ENCODE measurements at places on chromosomes 4 and X.

GRCh38 chrX:30580641-30581040 lies 3.1 kb upstream of the TASL start:
- no peak for DNase-seq

DNA sequence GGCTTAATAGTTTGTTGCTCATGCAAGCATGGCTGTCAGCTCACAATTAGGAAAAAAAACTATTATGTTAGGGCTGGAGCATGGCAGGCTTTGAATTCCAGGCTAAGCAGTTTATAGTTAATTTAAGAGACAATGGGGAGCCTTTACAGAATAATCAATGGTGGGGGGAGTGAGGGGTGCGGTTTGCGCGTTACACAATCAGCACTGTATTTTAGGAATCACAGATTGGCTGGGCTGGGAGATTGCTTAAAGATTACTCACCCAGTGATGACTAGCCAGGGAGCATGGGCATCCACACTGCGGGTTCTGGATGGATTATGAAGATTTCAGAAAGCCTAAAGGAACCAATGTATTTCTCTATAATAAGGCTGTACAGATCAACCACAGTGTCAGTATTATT lies 186.6 kb downstream of the SOX3 start:
- no peak for DNase-seq

DNA sequence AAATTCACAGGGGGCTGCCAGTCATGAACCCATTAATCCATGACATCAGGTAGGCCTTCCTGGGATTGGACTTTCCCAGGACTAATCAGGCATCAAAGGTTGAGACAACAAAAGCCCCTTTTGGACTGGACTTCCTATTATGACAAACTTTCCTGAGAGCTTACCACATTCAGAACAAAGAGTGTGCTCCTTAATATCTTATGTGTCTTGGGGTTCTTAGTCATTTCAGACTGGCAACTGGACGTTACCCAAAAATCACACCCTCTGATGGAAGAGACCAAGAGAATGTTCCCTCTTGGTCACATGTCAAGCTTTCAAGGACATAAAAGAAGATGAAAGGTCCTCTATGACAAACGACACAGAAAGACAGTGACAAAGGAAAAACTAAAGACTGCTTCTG lies 31.6 kb upstream of the PPP1R2C start:
- no peak for DNase-seq

GRCh38 chr4:24141836-24142235 lies 252.0 kb upstream of the PPARGC1A start:
- DNase-seq, result no peak

DNA sequence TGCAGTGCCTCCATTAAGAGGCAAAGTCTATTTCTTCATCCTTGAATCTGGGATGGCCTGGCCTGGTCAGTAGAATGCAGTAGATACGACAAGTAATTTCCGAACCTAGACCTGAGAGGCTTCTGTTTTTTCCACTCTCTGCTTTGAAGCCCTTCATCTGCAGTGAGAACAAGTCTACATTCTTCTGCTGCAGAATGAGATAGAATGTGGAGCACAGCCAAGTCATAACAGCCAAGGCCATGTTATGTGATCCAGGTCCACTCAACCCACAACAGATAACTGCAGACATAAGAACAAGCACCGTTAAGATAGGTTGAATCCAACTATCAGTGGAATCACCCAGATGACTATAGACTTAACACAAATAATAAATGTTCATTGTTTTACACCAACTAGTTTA lies 1297.7 kb downstream of the C4orf33 start:
- no peak for DNase-seq

- DNase-seq, result no peak
These were observed 67.5 kb downstream of the TBL1X start for GRCh38 chrX:9532349-9532748.

DNA sequence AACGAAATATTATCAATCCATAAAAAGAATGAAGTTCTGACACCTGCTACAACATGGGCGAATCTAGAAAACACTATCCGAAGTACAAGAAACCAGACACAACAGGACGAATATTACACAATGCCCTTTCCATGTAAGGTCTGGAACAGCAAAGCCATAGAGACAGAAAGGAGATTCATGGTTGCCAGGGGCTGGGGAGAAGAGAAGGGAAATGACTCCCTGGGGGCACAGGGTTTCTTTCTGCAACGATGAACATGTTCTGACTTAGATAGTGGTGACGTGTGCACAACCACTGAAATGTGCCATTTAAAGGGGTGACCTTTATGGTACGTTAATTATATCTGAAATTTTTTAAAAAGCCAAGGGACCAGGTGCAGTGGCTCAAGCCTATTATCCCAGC lies 28.3 kb downstream of the GPR143 start:
- DNase-seq, result no peak

DNA sequence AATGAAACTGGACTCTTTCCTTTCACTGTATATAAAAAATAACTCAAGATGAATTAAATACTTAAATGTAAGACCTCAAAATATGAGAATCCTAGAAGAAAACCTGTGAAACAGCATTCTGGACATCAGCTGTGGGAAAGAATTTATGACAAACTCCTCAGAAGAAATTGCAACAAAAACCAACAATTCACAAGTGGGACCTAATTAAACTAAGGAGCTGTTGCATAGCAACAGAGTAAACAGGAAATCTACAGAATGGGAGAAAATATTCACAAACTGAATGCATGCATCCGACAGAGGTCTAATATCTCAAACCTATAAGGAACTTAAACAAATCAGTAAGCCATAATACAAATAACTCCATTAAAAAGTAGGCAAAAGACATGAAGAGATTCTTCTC lies 851.7 kb upstream of the PCDH10 start:
- no peak for DNase-seq

GRCh38 chr4:4269331-4269731 lies 20.6 kb downstream of the LYAR start:
- DNase-seq, result no peak

DNA sequence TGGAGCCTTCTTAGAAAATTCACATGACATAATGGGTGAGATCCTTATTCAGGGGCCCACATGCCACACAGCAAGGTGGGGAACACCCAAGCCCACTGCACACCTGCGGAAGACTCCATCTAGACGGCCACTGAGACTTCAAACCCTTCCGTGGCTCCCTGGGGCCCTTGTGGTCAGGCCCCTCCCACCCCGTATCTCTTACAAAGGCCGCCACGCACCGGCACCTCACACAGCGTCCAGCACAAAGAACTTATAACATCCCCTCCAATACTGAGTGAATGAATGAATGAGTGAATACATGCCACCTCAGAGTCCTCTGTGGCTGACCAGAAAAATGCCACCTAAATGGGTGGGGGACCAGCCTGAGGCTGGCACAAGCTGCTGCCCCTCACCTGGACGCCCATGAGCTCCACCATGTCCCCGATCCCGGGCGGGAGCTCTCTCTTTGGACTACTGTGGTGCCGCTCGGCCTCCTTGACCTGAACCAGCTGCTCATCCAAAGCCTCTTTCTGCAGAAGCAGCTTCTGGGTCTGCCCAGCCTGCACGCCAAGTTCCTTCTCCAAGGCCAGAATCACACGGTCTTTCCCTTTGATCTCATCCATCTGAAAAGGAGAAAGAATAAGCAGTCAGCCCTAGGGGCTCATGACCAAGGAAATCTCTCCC lies 66.9 kb upstream of the C4orf50 start:
- no peak for DNase-seq

- DNase-seq, result no peak
These were observed 23.4 kb downstream of the SMS start for GRCh38 chrX:21963731-21964405.

DNA sequence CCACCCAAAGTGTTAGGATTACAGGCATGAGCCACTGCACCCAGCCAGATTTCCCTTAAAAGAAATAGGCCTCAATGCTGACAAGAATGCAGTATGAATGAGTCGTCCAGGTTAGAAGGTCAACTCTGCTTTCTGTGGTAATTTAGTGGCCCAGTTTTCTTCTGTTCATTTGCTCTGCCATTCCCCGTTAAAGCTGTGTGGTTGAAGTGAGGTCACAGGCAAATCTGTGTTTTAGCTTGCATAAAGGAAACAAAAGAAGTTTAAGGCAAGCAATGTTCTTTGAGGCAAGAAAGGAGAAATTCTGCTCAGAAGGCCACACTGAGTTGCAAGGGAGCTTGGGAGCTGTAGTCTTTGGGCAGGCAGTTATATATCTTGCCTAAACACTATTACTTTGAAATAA lies 176.8 kb downstream of the LARP7 start:
- peak; percentile 45 for DNase-seq

DNA sequence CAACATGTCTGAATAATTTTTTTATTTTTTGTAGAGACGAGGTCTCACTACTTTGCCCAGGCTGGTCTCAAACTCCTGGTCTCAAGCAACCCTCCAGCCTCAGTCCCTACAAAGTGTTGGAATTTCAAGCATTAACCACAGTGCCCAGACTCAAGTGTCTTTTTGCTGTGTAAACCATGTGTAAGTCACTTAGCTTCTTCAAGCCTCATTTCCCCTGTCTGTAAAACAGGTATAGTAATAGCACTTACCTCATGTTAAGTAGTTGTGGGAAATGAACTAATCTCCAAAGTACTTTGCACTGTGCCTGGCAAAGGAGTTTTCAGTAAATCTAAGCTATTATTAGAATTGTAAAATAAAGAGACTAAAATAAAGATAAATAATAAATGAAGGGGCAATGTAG lies 35.7 kb downstream of the STBD1 start:
- DNase-seq, result no peak

DNA sequence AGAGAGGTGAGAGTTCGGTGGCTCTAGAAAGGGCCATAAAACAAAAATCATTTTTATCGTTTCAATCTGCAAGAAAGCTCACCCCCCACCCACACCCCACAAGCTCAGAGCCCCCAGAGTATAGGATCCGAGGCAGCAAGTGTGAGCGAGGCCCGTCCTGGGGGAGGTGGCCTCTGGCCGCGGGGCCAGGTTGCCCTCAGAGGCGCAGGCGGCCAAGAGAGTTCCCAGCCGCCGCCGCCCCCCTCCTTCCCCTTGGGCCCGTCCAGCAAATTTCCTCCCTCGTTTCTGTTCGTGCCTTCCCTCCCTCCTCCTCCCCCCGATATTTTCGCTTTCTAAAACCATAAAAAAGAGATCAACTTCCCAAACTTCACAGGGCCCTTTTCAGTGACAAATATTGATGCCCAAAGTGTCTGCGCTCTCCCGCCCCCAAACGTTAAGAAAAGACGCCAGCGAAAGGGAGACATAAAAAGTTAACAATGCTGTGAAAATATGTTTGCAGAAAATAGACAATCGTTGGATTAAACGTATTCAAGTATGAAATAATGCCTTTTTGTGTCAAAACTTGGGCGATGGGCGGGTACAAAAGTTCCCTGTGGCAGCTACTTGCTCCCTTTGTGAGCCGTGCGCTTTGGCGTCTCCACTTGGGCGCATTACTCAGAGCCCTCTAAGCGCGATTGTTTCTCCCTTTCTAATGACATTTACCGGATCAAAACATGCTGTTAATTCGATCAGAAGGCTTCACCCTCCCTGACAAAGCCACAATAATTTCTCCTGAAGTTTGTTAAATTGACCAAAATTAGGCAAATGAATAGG lies 1.1 kb upstream of the HELT start:
- DNase-seq, result no peak

DNA sequence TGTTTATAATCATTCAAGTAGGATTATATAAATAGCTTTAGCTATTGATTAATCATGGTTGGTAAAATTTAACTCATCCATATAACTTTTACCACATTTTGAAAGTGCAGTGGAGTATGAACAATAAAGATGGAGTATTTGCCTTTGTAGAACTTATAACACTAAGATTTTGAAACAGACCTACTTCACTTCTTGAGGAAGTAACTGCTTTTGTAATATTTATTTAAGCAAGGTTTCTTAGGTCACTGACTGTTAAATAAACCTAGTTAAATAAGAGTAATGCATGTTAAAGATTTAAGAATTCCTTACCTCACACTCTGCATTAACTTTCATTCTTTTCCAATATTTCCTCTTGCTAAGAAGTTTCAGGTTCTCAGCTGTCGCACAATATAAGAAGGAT lies 242.5 kb downstream of the CFAP299 start:
- no peak for DNase-seq

DNA sequence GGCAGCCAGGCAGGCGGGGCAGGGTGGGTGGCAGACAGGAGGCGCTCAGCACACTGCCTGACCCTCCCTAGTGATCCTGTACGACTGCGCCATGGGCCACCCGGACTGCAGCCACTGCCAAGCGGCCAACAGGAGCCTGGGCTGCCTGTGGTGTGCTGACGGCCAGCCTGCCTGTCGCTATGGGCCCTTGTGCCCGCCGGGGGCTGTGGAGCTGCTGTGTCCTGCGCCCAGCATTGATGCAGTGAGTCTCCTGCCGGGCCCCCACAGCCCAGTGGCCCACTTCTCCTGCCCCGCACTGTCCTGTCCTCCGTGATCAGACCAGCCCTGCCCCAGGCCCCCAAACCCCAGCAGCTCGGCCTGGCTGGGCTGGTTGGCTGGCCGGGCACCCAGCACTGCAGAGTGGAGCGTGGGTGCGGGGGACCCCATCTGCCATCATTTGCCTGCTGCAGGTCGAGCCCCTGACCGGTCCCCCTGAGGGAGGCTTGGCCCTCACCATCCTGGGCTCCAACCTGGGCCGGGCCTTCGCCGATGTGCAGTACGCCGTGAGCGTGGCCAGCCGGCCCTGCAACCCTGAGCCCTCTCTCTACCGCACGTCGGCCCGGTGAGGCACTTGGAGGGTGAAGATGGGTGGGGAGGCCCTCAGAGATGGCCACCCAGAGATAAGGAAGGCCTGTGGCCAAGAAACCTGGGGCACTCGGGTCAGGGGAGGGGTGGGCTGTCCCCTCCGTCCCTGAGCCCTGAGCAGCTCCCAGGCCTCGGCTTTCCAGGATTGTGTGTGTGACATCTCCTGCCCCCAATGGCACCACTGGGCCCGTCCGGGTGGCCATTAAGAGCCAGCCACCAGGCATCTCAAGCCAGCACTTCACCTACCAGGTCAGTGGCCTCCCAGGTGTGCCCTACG lies 7.6 kb downstream of the PLXNB3 start:
- no peak for DNase-seq

All from HFF-Myc (cell line).